ENCODE measurements at places on chromosomes 2 and 18.

DNA sequence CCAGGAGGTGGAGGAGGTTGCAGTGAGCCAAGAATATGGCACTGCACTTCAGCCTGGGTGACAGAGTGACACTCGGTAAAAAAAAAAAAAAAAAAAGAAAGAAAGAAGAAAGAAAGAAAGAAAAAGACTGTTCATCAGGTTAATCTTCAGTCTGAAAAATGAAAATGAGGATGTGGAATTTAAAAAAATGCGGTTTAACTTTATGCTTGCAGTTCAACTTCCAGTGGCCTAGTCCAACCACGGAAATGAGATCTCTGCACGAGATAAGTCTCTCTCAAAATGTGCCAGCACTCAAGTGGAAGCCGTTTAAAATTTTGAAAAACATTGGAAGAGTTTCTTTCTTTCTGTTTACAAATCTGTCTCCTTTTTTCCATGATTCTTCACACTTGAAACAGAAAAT is 112.1 kb downstream of the DOCK10 start:
- DNase-seq = no peak

GRCh38 chr2:150267651-150268415 is 219.6 kb downstream of the RND3 start:
- no peak for DNase-seq

- DNase-seq = no peak
Measured at GRCh38 chr2:66714610-66715009, 279.7 kb downstream of the MEIS1 start.

DNA sequence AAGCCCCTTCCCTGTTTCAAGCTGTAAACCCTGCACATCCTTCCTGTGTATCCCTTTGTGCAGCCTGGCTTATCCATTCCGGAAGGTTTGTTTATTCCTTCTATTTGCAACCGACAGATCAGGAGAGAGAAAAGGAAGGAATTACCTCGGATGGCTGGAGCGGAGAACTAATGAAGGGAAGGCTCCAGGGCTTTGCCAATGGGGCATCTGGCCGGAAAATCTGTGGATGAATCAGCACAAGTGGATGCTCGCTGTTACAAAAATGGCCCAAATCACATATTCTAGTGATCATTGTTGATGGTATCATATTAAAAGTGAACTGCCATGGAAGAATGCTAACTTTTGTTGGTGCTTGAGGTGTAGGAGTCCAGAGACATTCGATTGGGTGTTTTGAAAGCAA is 97.1 kb downstream of the AQP4 start:
- DNase-seq = no peak

GRCh38 chr18:34913837-34914661 is 127.2 kb upstream of the MAPRE2 start:
- peak; percentile 16 for DNase-seq

DNA sequence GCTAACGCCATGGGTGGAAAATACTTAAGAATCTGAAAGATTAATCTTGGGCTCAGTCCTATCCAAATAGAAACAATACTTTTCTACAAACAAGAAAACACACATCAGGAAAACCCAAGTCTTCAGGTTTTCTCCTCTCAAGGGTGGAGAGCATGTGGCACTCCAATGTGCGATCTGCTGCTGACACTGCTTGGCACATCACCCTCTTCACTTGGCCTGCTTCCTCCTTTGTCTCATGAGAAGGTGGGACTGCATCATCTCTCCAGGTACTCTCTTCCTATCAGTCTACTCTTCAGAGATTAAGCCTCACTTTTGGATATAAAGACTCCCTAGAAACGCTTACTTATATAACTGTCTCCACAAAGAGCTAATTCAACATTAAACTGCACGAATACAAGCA is 26.4 kb downstream of the HDLBP start:
- DNase-seq = no peak

DNA sequence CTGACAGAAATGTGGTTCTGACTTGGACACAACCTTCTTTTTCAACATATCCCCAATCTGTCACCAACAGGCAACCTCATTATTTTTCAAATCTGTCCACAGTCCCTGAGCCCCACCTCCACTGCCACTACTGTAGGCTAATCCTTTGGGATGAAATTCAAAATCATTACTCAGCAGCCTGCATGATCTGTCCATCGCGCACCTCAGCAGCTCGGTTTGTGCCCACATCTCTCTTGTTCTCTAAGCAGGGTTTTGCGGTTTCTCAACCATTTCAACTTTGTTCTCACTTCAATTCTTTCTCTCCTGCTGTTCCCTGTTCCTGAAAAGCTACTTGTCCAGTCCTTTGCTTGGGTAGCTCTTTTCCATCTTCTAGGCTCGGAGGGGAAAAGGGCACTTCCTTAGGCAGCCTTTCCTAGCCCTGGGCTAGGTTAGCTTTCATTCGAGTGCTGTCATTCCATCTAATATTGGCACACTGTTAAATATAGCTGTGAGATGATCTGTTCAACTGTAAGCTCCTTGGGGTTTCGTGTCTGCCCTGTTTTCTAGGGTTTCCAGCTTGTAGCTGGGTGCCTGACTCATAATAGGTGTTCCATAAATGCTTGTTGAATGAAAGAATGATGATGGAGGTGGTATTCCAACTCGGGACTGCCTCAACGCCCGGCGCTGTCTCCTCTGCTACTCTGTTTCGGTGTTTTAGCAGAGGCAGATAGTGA is 653 bp upstream of the ANKAR start:
- no peak for DNase-seq

DNA sequence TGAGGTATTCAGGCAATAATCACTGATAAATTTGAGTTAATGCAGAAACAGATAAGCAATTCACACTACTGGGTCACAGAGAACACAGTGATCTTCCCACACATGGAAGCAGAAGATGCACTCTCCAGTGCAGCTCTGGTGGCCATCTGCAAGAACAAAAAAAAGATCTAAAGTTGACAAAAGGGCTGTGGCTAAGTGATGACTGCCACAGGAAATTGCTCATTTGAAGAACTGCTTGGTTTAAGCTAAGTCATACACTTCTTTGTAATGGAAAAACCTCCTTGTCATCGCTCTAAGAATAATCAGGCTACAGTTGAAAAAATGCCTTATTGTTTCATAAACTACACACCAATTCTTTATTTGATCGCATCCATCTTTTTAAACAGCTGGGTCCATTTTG is 115.1 kb downstream of the DTNB start:
- no peak for DNase-seq

DNA sequence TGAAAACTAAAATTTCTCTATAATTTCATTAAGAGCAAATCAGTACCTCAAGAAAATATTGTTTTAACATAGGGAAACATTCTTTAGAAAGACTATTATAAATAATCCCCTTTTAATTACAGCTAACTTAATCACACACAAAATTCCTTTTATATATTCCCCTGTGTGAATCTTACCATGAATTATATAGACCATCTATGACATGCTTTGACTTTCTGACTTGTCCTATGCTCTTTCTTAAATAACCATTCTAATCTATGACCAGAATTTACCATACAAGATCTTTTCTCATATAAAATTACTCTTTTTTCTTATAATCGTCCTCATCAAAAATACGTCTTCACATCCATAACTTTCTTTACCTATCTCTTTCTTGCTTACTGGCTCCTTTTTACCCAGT is 824.2 kb upstream of the FAM98A start:
- DNase-seq = peak; percentile 2

GRCh38 chr2:17520761-17521160 is 2.5 kb upstream of the RAD51AP2 start:
- DNase-seq = no peak

DNA sequence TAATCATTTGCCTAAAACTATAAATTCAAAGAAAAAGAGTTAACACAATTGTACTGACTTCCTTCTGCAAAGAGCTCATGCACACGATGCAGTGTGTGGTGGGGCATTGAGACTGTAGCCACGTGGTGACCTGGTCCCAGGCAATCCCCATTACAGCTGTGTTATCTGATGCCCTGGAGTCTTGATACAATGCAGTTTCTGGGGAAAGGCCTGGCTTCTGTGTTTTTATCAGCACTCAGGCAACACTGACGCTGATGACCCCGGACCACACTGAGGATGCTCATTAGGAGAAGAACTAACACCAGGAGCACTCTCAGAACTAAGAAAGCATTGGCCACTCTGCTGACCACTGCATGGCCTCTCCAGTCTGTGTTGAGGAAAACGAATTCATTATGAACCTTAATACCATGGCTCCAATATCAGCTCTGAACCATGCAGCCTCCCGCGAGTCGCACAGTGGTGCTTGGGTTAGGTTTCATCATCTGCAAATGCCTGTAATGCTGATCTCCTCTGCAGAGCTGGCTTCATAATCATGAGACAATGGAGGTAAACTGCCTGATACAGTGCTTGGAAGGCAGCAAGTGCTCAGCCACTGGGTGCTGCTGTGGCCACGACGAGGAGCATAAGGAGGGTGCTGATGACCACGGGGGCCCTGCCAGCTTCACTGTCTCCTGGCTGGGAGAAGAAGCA is 218.5 kb downstream of the MYT1L start:
- no peak for DNase-seq

DNA sequence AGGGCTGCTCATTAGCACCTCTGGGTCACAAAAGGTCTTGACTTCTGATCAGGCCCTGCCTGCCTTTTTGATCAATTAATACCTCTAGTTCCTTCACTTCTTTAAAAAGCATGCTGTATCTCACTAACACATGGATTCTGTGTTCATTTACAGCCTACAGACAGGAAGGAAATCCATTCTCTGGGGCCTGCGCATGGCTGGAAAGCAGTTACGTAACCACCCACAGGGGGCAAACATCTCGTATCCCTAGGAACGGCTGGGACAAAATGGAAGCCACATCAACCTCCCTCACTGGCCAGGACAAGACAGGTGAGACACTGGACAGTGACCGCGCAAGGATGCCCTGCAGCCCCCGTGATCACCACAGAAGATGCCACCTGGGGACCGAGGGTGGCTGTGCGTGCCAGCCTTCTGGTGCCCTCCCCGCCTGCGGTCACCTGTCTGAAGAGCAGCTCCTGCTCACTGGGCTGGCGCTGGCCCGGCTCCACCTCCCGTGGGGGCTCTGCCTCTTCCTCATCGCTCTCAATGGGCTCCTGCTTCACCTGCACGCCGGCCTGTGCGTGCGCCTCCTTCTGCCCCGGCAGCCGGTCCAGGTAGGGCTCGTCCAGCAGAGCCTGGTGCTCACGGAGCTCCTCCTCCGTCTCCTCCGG is 266.9 kb downstream of the TWIST2 start:
- no peak for DNase-seq

- no peak for DNase-seq
Measured at GRCh38 chr2:8546612-8547283, 135.1 kb upstream of the ID2 start.

- no peak for DNase-seq
Measured at GRCh38 chr2:18368008-18368407, 192.4 kb downstream of the RDH14 start.

- DNase-seq = no peak
Measured at GRCh38 chr18:46296656-46297055, 192.5 kb downstream of the HAUS1 start.

DNA sequence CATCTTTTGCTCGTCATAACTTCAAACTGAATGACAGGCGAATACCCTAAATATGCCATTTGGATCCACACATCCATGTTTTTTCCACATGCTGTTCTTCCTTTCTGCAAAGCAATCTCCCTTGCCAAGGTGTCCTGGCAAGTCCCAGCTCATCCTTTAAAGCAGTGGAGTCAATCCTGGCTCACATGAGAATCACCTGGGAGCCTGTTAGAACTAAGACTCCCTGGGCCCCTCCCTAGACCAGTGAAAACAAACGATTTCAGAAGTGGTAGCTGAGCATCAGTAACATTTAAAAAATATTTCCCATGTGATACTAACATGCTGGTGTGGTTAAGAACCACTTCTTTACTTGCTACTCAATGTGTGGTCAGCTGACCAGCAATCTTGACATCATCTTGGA is 50.6 kb upstream of the PARD3B start:
- DNase-seq = no peak

- DNase-seq = no peak
Measured at GRCh38 chr2:32496662-32497061, 131.2 kb upstream of the TTC27 start.

DNA sequence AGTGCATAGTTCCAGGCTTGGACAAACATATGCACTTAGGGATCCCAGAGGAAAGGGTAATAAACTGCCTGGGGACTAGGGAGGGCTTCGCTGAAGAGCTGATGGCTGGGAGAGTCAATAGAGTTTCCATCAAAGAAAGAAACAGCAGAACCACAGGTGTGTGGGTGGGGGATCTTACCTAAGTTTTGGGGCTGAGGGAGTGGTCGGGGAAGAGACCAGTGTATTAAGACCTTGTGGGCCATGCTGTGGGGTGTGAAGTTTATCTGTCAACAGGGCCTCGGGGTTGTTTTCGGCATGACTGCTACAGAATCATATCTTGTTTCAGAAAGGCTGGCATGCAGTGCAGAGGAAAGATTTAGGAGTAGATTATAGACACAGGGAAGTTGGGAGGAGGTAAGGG is 31.2 kb upstream of the GTF2A1L start:
- DNase-seq = no peak
